ENCODE measurements at places on chromosomes 12 and 14.

- no peak for DNase-seq
Measured at GRCh38 chr12:68139941-68140340, 19.6 kb downstream of the IFNG start.

GRCh38 chr12:106086696-106087095 lies 52.1 kb downstream of the NUAK1 start:
- no peak for DNase-seq

DNA sequence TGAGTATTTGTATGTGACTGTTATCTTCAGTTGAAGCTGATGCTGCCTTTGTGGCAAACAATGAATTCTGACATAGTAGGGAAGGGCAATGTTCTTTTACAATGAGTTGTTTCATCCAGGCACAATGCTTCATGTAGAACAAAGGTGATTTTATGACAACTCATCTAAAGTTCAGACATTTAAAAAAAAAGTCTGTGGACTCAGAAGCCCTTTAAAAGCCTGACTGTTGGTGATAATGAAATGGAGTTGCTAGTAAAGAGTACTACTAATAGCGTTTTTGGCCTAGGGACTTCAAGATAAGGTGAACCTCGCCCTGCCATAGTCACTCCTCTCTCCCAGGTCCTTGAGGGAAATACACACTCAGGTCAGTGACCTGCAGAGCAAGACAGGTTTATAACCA lies 105.1 kb downstream of the AKAP6 start:
- DNase-seq, result no peak

DNA sequence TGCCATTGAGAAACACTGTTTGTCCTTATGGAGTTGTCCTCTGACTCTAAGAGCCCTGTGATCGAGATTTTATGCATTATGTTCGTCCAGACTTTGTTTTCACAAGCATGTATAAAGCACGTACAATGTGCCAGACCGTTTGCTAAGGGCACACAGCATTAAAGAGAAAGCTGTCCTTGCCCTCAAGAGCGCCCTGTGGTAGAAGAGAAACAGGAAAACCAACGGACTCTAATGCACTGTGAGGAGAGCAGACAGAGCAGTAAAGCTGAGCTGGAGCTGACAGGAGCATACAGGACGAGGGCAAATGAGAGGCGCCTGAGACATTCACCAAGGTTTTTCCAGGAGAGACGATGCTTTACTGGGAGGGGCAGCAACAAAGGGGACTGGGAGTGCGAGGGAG lies 66.2 kb upstream of the OVCH1 start:
- DNase-seq, result no peak

Measured in SHP77 treated with DMSO at 0.1 percent for 48 hours (cell line).